ENCODE measurements at places on chromosomes 11 and 22.

GRCh38 chr22:50329236-50329635, 2.4 kb upstream of the DENND6B start:
- no peak for DNase-seq

DNA sequence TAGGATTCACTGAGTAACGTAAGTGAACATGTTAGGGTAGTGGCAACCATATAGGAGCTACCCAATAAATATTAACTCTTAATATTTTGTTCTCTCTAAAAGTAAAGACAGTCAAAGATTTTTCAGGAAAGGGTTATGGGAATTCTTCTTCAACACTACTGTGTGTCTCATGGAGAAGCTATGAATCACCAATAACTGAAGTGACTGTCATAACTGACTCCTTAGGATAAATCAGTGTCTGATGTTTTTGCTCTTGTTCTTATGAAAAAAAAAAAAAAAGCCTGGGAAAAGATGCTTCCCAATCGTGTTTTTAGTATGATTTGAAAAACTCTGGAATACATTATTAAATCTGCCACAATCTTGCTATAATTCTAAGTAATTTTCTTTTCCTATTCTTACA, 111.2 kb upstream of the CEP126 start:
- no peak for DNase-seq

DNA sequence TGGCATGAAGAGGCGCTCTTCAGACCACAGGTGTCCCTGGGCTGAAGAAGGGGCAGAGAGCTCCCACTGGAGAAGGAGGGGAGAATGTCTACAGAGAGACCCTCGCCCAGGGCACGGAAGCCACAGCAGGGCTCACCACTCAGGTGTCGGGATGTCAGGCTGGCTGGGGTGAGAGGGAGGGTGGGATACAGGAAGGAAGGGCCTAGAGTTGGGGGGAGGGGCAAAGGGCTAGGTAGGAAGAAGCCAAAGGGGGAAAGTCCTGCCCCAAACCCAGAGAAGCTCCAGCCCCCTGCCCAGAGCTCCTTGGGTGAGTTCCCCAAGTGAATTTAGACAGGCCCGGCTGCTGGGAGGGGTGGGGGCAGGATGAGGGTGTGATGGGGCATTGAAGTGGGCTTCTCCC, 232.0 kb downstream of the CEP164 start:
- DNase-seq = no peak

DNA sequence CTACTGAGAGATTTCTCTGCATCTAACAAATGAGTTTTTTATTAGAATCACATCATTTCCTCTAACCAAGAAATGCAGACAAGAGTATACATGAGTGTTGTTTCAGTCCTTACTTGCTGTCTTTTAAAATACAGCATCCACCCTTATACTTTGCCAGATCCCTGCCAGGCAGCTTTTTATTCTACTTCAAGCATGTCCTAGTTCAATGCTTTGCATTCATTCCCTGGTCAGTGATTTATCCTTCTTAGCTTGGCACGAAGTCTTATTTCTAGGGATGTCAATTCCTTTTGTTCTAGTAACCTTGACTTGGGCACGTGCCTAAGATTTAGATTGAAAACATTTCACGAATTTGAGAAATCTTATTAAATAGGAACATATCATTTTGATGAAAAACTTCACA, 307.2 kb upstream of the MPPED2 start:
- no peak for DNase-seq

DNA sequence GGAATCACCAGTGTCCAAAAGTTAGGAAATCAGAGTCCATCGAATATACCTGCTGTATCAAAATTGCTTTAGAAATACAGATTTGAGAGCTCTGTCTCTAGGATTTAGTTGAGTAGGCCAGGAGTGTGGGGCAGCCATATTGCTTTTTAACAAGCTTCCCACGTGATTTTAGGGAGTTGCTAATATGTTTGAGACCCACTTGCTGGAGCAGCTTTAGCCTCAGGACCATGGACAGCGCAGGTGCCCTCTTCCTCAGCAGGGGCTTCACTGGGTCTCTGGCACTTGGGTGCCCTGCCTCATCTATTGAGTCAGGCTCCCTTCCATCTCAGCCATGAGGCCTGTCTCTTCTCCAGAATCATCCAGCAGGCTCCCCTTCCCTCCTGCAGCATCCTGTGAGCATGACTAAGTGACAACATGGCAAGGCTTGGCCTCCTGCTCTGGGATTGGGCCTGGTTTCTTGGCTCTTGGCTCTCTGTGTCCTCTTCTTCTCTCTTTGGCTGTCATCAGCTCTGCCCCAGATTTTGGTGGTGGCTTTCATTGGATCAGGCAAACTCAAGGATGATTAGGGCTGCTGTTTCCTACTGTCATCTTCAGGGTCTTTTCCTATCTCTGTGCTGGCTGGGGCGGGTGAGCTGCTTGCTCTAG, 70.0 kb downstream of the SGSM1 start:
- no peak for DNase-seq

DNA sequence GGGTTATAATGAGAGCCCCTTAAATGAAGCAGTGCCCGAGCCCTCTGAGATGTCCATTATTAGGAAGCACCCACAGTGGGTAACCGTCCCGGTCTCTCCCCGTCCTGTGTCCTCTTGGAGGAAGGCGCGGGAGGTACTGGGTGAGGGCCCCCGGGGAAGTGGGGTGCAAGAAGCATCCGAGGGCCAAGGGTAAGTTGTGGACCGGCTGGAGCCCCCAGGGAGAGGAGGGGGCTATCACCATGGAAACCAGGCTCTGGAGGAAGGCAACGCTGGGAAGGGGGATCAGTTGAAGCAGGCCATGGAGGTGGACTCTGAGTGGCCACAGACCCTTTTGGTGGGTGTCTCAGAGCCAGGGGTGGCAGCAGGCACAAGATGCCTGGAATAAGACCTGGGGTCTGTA, 173.6 kb downstream of the ST3GAL4 start:
- DNase-seq = no peak

- no peak for DNase-seq
These were observed 196.7 kb downstream of the DSCAML1 start for GRCh38 chr11:117600234-117600783.

- no peak for DNase-seq
These were observed 47.0 kb upstream of the ALKBH3 start for GRCh38 chr11:43833657-43834073.

DNA sequence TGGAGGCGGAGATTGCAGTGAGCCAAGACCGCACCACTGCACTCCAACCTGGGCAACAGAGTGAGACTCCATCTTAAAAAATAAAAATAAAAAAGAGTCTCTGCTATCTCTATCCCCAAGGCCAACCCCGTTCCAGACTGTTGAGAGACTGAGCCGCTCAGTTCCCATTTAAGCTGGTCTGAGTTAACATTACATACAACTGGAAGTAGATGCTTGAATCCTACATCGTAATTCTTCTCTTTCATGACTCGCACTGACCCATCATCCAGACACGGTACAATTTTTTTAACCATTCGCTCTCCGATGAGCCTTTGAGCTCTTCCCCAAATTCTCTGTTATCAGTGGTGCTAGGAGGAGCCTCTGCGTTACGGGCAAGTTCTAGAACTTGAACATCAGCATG, 4.9 kb upstream of the CYTH4 start:
- no peak for DNase-seq

DNA sequence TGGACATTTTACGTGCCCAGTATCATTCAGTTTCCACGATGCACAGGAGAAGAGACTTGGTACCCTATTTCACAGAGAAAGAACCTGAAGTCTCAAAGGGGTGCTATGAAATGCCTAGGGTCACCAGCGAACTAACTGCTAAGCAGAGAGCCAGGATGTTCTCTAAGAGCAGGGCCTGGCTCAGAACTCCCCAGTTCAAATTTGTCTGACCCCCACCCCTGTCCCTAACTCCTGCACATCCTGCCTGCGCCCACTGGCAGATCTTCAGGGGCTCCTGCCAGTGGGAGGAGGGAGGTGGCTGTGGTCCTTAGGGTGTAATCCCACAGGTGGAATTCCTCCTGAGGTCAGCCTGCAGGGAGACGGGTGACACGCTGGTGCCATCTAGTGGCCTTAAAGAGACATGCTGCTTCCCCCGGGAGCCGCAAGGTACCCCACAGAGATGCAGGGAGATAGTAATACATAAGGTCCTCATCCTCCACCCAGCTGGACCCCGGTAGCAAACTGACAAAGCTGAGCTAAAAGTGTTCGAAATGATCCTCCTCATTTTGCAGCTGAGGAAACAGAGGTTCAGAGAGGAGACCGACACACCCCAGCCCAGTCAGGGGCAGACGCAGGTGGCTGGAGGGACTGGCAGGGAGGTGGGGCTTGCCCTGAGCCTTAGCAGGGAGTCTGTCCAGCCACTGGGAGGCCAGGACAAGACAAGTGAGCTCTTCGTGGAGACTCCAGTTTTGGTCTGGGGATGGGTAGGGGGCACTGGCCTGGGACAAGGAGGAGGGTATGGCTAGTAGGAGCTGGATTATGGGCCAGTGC, 34.1 kb downstream of the MB start:
- DNase-seq = peak; percentile 10

DNA sequence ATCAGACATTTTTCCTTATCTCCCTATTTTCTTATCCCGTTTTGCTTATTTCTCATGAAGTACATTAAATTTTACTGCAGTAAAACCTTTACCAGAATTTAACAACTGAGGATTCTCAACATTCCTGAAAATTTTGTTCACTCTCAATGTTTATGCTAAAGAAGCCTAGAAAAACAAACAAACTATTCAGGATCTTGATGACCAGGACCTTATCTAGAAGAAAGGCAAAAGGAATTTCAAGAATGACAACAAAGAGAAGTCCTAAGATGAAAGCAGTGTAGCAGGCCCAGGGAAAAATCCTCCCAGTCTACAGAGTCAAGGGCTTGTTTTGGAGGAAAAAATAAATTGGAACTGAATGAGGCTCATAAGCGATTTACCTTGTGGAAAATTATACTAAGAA, 283.3 kb upstream of the ARHGAP42 start:
- DNase-seq = no peak

DNA sequence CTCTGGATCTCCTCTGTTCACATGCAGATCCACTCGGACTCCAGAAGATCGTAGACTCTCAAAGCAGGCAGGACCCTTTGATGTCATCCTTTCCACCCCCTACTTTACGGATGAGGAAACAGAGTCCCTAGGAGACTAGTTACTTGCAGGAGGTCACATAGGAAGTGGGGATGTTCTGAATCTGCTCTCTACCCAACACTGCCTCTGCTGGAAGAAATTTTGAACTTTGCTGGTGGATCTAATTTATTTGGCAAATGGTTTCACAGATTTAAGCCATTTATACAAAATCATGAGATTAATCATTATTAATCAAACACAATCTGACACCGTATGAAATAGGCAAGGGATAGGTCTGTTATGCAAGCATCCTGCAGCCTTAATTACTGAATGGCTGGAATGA, 55.0 kb upstream of the USP47 start:
- no peak for DNase-seq

- no peak for DNase-seq
These were observed 16.8 kb upstream of the P2RY2 start for GRCh38 chr11:73201249-73201648.

DNA sequence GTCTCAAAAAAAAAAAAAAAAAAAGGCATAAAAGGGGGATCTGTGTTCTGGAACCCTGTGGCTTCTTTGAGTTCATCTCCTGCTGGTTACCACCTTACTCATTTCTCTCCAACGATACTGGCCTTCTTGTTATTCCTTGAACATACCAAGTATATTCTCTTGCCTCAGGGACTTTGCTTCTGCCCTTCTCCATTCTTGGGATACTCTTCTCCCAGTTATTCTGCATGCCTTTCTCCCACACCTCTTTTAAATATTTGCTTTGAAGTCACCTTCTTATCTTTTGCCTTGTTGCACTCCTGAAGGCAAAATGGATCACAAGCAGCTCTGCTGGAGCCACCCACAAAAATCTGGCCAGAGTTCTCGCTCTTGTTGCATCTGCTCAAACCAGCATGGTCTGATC, 76.0 kb upstream of the RRM1 start:
- no peak for DNase-seq

DNA sequence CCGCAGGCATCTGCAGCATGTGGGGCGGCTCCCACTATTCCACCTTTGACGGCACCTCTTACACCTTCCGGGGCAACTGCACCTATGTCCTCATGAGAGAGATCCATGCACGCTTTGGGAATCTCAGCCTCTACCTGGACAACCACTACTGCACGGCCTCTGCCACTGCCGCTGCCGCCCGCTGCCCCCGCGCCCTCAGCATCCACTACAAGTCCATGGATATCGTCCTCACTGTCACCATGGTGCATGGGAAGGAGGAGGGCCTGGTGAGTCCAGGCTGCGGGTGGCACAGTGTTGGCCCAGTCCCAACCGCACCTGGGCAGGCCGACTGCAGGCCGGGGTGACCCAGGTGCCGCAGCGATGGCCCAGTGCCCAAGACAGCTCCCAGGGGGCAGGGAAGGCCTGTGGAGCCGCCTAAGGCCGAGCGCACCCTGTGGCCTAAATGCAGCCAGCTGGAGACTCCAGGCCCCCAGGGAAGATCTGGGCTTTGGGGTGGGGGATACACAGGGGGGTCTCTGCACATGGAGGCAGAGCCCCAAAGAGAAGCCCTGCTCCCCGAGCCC, 31.3 kb downstream of the MUC5B start:
- DNase-seq = no peak

All from stimulated activated CD8-positive, alpha-beta memory T cell treated with anti-CD3 and anti-CD28 coated beads, Interleukin-15, amount 100 ng/mL, for 1 hour (primary cell).